IPS-NIHi11 (cell line): ENCODE measurements at places on chromosomes 4 and X.

DNA sequence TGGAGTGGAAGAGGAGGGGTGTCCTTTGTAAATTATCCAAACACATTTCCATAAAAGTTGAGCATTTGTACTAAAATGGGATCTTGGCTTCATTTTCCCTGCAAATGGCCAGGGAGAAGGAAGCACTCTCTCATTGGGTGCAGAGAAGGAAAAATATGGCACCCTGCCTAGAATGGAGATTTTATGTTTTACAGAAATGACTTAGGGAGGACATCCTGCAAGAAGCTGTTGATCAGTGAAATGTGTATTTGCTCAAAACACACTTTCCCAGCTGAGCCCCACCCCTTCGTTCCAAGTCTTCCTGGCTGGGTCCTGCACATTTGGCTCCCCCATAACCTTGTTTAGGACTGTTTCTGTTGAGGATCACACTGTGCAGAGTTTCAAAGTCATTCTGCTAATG, 213.5 kb upstream of the TAPT1 start:
- no peak for DNase-seq

DNA sequence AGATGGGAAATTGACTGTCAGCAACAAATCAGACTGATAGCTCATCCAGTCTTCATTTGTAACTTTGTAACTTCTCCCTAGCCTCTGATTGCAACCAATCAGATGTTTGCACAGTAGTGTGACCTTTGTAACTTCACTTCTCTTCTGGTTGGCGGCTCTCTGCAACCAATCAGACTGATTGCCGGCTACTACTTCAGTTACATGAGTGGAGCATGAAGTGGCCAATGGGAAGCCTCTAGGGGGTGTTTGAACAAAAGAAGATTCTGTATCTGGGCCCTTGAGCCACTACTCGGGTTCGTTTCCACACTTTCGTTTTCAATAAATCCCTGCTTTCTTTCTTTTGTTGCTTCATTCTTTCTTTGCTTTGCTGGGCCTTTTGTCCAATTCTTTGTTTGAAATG, 1285.8 kb downstream of the TECRL start:
- DNase-seq: no peak

- DNase-seq: peak; percentile 20
These were observed 37.0 kb downstream of the IRS4 start for GRCh38 chrX:108699368-108699767.

- peak; percentile 54 for DNase-seq
These were observed 480 bp downstream of the USP46 start for GRCh38 chr4:52658641-52659000.

DNA sequence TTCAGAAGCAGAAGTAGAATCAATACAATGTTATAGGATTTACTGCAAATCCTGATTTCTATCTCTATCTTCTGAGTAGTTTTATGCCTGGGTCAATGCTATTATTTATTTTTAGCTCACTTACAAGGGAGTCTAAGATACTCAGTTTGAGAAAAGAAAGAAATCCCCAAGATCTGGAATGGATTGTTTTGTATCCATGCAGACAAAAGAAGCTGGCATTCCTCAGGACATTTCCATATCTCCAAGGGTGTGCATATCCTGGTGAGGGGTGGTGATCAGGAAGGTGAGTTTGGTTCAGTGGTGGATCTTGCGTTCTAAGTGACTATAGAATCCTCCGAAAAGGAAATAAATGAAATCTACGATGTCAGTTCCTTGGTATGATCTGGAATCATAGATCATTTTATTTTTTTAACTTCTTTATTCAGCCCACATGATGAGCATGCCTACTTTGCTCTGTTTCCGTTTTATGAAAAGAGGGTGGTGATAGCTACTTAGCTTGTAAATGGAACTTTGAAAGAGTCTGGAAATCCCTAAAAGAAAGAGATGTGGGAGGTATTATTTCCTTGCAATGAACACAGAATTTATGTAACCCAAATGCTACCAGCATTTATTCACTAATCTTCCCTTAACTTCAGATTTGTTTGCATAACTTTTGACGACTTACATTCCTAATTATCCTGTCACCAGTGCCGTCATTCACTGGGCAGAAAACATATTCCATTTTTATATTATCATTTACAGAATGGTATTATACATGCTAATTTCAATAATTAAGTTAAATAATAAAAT, 81.1 kb upstream of the RAPGEF2 start:
- peak; percentile 38 for DNase-seq

- DNase-seq: peak; percentile 44
These were observed 7.6 kb downstream of the FABP2 start for GRCh38 chr4:119314356-119314755.

- no peak for DNase-seq
These were observed 23.1 kb upstream of the GABRG1 start for GRCh38 chr4:46146993-46147392.

- DNase-seq: no peak
These were observed 70.0 kb upstream of the RAB40AL start for GRCh38 chrX:102866981-102867656.

DNA sequence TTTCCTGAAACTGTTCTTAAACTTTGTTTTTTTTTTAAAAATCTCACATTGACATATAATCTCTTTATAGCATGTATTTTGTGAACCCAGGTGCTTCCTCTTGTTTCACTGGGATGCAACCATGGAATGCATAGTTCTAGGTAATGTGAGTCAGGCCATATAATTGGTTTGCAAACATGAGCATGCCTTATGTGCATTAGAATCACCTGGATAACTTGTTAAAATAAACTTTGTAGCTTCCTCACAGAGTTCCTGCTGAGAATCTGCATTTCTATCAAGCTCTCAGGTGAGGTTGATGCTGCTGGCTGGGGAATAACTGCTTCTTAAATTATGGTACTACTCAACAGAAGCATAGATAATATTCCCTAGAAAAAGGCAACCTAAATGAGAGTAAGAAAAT, 940.3 kb upstream of the LCORL start:
- DNase-seq: no peak

DNA sequence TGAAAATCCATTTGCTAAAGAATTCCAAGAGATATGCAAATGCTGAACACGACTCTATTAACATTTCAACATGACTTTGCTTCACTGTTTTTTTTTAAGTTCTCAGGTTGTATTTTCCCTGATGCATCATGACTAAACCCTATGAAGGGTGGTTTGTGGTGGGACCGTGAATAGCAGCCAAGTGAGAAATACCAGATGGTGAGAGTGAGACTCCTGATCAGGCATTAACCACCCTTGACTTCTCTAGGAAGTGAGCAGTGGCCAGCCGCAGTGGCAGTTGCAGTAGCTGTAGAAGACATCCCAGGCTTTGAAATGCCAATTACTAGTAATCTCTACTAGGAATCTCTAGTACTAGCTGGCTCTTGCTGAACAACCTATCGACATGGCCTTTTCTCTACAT, 383.4 kb downstream of the FAM133A start:
- no peak for DNase-seq

GRCh38 chr4:183838987-183839712, 66.0 kb upstream of the STOX2 start:
- peak; percentile 32 for DNase-seq

GRCh38 chr4:88318751-88319350, 34.5 kb upstream of the PPM1K start:
- no peak for DNase-seq

DNA sequence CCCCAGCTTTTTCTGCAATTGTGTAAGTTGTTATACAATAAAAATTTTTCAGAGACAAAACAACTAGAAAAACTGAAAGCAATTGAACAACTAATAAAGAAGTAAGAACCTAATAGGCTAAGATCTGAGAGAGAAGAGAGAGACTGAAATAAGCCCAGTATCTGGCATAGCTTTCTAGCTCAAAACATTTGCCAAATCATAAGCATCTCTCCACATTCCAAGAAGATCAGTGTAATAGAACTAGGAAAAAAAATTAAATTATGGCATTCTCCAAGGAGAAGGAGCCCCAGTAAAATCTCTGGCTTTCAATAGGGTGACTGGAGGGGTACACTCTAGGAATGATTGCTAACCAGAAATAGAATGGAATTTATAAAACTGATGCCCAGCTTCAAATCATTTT, 19.0 kb upstream of the PPP3CA start:
- no peak for DNase-seq

GRCh38 chr4:28462766-28463700, 1602.4 kb downstream of the STIM2 start:
- DNase-seq: no peak

DNA sequence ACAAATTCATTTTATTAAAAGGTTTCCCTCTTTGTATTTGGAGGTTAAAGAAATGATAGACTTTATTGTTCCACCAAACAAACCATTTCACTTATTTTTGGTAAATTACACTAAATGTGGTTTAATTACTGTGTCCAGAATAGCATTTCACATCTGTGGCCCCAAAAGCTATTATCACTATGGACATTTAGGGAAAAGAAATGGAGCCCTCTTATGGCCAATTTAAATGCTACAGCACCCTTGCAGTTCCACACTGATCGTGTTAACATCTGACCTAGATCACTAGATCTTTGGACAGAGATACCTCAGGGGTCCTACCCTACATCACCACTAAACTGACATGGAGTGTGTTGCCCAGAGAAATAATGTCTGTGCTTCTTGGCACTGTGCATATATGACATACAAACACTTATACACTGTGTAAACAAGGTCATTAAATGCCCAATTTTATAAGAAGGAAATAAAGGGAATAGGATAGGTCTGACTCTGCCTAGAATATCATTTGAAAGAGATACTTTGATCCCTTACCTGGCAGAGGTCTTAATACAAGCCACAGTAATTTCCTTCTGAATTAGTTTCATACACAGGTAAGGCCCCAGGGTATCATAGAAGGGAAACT, 163.9 kb downstream of the KDR start:
- DNase-seq: peak; percentile 39

GRCh38 chr4:108160741-108161352, 7.9 kb downstream of the LEF1 start:
- no peak for DNase-seq

DNA sequence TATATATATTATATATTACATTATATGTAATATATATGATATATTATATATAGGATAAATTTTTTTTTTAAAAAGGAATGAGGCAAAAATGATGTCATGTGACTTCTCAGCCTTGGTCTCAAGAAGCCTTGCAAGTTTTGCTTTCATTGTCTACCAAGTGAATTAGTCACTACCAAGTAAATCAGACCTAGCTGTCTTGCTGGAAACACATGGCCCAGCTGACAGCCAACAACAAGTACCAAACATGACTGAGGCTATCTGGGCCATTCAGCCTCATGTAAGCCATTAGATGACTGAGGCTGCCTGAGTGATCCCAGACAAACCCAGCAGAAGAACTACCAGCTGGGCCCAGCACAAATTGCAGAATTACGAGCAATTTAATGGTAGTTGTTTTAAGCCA, 44.9 kb downstream of the HAND2 start:
- DNase-seq: no peak

- no peak for DNase-seq
These were observed 21.8 kb upstream of the BBS12 start for GRCh38 chr4:122710434-122711308.

- DNase-seq: no peak
These were observed 140.8 kb upstream of the AGA start for GRCh38 chr4:177582992-177583391.

- DNase-seq: no peak
These were observed 3.4 kb downstream of the MAML3 start for GRCh38 chr4:140150636-140150885.

GRCh38 chrX:112473654-112474053, 206.1 kb downstream of the LHFPL1 start:
- DNase-seq: no peak

GRCh38 chr4:25958110-25958509, 44.1 kb downstream of the SMIM20 start:
- DNase-seq: no peak

- no peak for DNase-seq
These were observed 1.0 kb downstream of the NOA1 start for GRCh38 chr4:56976283-56976836.

- no peak for DNase-seq
These were observed 42.7 kb downstream of the ASMT start for GRCh38 chrX:1657367-1658070.

GRCh38 chr4:41575207-41575606, 37.2 kb downstream of the LIMCH1 start:
- no peak for DNase-seq

GRCh38 chrX:54817220-54817820, 9.8 kb downstream of the MAGED2 start:
- no peak for DNase-seq

DNA sequence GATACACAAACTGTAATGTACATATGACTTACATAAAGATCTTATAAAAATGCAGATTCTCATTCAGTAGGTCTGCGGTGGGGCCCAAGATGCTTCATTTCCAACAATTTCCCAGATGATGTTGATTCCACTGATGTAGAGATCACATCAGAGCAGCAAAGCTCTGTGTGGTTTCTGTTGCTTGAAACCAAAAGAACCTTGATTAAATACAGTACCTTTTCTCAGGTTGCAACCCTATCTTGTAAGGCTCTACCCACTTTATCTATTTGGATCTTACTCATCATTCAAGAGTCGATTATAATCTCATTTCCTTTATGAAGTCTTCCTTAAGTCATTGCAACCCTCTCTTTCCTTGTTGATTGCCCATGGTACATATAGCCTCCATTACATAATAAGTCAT, 816.8 kb downstream of the RPA4 start:
- DNase-seq: no peak

- no peak for DNase-seq
These were observed 67.5 kb upstream of the MND1 start for GRCh38 chr4:153276971-153277370.

- no peak for DNase-seq
These were observed 12.4 kb upstream of the SH3RF1 start for GRCh38 chr4:169283114-169283509.

- DNase-seq: no peak
These were observed 96.5 kb downstream of the ASB9 start for GRCh38 chrX:15173411-15173810.

- DNase-seq: no peak
These were observed 17.7 kb downstream of the IL21 start for GRCh38 chr4:122603156-122603574.

DNA sequence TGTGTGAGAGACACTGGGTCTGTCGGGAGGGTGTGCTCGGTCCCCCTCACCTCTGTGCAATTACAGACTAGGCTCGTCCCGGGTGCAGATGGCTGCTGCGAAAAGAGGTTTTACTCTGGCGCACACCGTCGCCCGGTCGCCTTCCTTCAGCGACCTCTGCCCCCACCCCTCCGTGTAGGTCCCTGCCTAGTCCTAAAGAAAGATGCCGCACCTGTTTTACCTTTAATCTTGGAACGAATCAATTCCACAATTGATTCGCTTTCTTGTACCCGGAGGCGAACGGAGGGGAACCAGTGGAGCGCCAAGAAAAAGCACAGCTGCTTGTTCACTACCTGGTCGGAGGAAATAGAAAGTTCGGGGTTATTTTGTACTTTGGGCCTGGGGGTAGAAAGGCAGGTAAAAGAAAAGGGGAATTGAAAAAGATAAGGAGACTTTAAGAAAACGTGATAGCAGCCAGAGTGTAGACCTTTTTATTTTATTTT, 1.2 kb downstream of the NPNT start:
- peak; percentile 26 for DNase-seq
